ENCODE measurements at places on chromosomes 4 and X.
A peak's percentile ranks its signal among the peaks of the same experiment; 100 is the strongest.

DNA sequence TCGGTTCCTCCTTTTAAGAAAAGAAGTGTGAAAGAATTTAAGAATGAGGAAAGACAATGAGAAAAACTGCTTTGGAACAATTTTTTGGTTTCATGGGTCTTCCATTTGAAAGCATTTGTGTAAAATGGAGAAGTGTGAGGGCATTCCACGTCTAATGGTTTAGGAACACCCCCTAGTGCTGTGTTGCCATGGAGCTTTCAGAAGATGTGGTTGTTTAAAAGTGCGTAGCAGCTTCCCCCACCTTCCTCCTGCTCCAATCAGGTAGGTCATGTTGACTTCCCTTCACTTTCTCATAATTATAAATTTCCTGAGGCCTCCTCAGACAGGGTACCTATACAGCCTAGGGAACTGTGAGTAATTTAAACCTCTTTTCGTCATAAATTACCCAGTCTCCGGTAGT, 50.0 kb downstream of the UGT2B10 start:
- DNase-seq: no peak

- DNase-seq: no peak
Measured at GRCh38 chrX:139759637-139760036, 51.7 kb upstream of the MCF2 start.

DNA sequence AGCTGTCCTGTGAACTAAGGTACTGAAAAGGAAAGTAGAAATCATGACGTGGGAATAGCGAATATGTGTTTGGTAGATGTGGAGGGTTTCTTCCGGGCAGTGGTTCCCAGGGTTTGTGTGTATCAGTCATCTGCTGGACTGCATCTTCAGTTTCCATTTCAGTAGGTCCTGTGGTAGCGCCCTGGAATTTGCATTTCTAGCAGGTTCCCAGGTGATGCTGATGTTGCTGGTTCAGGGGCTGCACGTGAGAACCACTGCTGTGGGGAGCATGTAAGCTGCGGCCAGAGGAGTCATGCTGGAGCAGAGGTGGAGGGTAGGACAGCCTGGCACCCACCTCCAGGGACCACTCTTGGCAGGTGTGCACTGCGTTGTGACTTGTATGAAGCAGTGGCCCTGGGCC, 47.1 kb downstream of the ARHGAP10 start:
- DNase-seq: no peak

DNA sequence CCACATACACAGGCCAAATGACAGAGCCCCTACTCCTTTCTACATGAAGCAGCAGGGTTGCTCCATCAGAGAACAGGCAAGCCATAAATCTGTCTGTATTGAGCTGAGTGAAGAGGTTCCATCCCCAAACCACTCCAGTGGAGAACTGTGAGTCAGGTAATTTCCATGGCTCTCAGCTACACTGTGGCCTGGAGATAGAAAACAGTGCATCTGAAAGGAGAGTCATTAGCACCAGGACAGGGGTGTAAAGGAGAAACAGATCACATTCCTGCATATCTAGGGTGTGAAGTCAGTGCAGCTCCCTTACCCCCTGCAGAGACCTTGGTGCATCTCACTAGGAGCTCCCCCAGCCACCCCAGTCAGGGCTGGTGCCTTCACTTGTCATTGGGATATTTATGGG, 314.7 kb downstream of the CHIC1 start:
- no peak for DNase-seq

DNA sequence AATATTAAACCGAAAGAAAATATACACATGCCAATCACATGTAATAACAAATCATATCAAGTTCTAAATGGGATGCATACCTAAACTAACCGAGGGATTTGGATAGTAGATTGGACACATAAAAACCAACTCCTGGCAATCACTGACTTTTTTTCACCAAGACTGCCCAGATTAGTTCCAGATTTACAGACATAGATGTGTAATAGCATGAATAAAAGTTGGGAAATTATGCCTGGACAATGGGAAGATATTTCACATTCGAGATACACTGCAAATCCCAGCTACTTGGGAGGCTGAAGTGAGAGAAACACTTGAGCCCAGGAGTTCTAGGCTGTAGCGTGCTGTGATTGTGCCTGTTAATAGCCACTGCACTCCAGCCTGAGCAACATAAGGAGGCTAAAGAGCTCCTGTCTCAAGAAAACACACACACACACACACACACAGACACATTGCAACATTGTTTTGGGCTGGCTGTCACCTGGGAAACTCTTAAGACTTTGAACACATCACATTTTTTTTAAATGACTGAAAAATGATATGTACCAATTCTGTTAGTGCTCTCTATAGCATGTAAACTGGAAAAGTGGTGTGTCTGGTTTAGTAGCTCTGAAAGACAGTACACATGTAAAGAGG, 5.7 kb downstream of the RAB40A start:
- DNase-seq: no peak

DNA sequence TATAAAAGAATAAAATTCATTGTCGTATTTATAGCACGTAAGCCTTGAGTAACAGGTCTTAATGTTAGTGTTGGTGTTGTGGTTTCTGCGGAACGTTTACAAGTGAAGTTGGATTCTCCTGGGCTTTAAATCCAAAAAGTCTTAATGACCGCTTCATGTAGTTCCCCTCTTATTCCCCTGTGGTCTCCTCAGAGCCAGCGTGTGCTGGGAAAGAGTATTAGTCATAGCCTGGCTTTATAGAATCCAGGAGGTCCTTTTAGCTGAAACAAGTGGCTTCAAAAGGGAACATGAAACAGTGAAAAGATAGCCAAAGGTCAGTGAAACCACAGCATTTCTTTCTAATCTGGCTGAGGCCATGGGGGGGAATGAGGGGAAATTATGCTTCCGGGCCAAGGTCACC, 79.1 kb downstream of the CLCN4 start:
- DNase-seq: no peak

- DNase-seq: no peak
Measured at GRCh38 chr4:165709973-165710526, 163.0 kb upstream of the TLL1 start.

DNA sequence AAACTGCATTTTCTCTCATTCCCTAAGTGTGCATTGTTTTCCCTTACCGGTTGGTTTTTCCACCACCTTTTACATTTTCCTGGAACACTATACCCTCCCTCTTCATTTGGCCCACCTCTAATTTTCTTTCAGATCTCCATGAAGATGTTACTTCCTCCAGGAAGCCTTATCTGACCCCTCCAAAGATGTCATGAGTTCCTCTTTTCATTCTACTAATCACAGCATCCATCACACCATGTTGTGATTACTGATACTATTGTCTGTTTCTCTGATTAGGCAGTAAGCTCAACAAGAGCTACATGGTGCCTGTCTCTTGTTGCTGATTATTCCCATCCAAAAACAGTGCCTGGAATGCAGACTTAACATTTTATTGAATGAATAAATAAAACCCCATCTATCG, 2.9 kb upstream of the AFP start:
- no peak for DNase-seq

DNA sequence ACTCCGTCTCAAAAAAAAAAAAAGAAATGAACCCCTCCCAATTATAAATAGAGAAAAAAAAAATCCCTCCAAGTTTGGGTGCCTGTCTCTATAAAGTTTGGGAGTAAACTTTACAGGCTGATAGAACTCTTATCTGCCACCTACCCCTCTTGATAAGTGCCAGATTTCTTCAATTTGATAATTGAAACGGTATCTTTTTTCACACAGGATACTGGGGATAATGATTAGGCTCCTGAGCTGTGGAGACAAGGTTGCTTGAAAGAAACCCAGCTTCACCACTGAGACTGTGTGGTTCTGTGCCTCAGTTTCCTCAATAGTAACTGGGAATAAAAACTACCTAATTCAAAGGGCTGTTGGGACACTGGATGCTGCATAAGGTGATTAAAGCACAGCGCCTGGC, 606 bp downstream of the EFHC2 start:
- no peak for DNase-seq

GRCh38 chr4:188016754-188017153, 21.2 kb downstream of the ZFP42 start:
- no peak for DNase-seq

- DNase-seq: no peak
Measured at GRCh38 chr4:61273233-61273632, 73.1 kb downstream of the ADGRL3 start.

- DNase-seq: no peak
Measured at GRCh38 chr4:304969-305680, at the start of gene ZNF732. Gene ZNF732 (minus strand): TSS chr4:305474. CDS start chr4:305310, 164 bp downstream.

DNA sequence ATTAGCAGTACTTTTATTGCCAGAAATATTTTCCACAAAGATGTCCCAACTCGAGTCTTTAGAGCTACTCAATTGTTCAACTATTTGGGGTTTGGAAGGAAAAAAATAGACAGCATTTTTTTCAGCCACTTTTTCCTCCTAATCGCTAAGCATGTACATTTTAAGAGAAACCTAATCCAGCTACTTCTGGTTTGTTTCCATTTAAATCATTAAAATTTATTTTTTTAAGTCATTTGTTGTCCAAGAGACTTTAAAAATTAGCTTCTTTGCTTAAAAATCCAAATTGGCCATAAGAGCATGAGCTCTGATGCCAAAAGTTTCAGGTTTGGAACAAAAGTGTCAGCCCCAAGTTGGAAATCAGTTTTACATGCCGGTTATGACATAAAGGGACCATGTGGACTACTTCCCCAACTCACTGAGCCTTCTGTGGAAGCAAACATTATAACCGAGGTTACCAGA, 186.3 kb upstream of the INTU start:
- DNase-seq: no peak

GRCh38 chr4:20356565-20356964, 104.9 kb downstream of the SLIT2 start:
- no peak for DNase-seq

- DNase-seq: peak; percentile 63
Measured at GRCh38 chrX:65667503-65668376, at the start of gene MSN. Gene MSN (plus strand): TSS chrX:65667654. CDS start chrX:65667842, 188 bp downstream.

DNA sequence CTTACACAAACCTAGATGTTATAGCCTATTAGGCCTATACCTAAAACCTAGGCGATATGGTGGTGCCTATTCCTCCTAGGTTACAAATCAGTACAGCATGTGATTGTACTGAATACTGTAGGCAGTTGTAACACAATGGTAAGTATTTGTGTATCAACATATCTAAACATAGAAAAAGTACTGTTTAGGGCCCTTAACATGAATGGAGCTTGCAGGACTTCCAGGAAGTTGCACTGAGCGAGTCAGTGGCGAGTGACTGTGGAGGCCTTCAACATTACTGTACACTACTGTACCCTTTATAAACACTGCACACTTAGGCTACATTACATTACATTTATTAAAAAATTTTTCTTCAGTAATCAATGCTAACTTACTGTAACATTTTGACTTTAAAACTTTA, 37.8 kb downstream of the WWC2 start:
- DNase-seq: no peak

DNA sequence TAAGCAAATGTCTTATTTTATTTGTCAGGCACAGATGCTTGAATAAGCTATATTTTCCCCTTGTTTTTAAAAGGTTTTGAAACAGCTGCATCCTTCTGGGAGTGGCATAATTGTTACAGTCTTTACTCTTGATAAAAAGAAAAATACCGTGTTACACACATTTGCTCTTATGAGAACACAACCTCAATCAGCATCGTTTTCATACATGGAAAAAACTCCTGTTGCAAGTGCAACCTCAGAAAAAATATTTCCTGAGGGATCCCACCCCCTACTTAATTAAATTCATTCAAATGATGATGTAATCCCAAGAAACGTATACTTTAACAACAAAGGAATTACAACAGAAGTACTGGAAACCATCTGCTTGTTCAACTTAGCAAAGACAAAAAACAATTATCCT, 58.6 kb downstream of the SMAD1 start:
- DNase-seq: no peak

DNA sequence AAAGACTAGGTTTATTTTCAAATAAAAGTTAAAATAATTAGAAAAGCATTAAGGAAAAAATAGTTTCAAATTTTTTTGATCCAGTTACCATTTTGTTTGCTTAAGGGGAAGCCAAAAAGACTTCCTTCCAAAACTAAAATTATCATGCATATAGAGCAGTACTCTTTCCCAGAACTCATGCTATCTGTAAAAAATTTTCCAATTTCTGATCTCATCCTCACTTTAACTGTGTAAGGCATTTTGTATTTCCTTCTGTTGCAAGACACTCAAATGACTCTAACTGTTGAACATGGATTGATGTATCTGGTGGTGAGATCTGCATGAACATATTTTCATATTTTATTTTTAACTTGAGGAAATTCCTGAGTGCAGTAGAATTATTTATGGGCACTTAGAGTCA, 150.1 kb downstream of the ADAM29 start:
- DNase-seq: no peak

- DNase-seq: no peak
Measured at GRCh38 chr4:39319676-39320075, 46.5 kb downstream of the RFC1 start.

DNA sequence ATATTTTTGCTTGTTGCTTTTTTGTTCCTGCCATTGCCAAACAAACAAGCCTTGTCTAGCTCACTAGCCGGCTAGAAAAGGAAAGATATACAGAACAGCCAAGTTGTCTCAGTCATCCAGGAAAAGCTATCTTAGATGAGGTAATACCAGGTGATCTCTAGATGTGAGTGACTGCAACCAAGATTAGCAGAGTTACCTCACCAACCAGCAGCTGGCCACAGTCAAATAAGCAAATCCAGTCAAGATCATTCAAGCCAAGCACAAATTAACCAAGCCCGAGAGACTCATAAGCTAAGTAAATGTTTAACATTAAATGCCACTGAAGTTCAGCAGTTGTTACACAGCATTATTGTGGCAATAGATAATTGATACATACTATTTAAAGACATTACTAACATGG, 108.6 kb downstream of the CENPC start:
- DNase-seq: no peak

- DNase-seq: no peak
Measured at GRCh38 chrX:37078434-37078703, 70.2 kb downstream of the FAM47C start.

DNA sequence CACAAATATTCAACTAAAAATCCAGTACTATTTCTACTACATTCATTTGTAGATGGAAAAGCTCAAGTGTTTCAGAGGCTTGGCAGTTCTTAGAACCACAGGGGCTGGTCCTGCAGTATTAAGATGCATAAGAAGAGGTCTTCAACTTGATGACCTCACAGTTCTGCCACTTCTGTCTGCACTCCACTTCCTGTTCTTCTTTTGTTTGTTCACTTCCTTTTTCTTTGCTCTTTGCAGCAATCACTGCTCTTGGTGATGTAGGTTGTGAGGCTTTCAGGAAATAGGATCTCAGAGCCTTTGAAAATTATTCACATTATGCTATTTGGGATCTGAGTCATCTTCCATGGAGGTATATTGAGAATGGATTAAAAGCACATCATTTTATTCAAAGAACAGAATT, 602.0 kb upstream of the CPEB2 start:
- DNase-seq: no peak
